ENCODE measurements at places on chromosomes 5 and 9.

DNA sequence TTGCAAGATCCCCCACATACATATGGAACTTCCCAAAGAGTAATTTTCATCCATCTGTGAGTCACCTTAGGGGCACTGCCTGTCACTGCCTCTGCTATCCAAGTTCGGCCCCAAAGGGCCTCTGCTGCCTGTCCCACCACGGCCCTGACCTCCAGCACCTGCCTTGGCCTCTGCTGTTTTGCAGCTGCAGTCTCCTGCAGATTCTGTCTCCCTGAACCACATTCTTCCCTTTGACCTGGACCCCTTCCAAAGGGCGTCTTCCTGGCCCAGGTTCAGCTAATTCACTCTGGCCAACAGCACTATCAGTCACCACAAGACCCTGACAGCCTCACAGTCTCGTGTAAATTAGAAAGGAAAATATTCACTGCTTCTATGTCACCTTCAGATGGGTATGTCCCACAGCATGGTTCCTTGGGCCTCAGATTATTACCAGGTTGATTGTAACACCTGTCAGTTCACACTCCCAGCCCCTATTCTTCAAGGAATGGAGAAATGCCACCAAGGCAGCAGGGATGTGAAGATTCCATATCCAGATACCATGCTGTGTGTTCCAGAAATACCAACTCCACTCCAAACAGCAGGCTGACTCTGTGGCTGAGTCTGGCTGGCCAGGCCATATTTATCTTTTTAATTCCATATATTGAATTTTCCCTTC, 479.3 kb downstream of the ARHGEF28 start:
- no peak for DNase-seq

DNA sequence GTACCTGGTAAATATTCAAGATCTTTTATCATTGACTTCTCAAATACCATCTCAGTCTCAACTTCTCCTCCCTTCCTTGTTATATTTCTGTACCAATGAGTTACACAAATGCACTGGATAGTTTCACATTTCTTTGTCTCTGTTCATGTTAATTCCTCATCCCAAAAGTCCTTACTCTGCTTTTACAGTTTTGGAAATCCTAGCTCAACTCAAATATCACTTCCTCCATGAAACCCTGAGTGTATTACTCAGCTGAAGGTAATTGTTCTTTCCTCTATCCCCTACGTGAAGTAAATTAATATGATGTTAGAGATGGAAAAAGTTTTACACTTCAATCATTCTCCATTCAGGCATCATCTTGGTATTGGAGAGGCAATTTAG, 241.5 kb downstream of the TLE4 start:
- DNase-seq, result no peak

- DNase-seq, result no peak
Observed at GRCh38 chr9:127185931-127186781, 63.7 kb upstream of the ANGPTL2 start.

DNA sequence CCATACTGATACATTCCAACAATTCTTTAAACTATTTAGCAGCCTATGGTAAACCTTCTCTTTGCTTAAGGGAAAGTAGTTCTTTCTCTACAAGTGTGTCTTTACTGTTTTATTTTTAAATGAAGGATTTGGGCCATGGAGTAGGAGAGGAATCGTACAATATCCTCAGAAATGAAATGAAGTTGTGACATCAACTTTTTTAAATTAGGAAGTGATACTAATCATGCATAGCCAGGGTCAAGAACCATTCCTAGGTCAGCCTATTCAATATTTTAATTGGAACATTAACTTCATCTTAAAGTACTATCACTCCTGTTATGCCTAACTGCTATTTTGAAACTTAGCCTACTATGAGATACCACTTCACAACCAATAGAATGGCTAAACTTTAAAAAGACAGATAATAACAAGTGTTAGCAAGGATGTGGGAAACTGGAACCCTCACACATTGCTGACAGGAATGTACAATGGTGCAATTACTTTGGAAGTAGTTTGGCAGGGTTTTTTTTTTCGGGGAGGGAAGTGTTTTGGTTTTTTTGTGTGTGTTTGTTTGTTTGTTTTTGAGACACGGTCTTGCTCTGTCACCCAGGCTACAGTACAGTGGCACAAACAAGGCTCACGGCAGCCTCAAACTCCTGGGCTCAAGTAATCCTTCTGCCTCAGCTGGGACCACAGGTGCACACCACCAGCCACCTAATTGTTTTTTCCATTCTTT, 10.7 kb downstream of the AGTPBP1 start:
- DNase-seq, result no peak
